ENCODE measurements at places on chromosomes 6 and 20.

- DNase-seq: no peak
These were observed 121.0 kb downstream of the SASH1 start for GRCh38 chr6:148463671-148464070.

DNA sequence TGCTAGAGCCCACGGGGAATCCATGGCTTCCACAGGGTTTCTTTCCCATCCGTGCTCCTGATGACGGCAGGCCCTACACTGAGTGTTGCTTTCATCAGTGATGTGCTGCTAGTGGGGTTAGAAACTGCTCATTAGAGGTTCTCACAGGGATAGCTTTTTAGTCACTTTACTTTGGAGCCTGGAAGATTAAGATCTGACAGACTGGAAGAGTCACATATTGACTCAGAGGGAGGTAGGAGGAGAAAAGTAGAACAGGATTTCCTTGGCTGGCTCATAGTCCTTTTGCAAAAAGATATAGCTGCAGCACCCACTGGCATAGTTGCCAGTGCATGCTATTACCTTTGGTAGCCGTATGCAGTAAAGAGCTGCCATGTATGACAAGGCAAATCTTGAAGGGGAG is 890.3 kb downstream of the C6orf118 start:
- no peak for DNase-seq

- DNase-seq: no peak
These were observed 3.2 kb upstream of the TREML2 start for GRCh38 chr6:41204156-41204555.

- DNase-seq: no peak
These were observed 141.7 kb downstream of the TMEM242 start for GRCh38 chr6:157181649-157182048.

GRCh38 chr6:15517600-15517999 is 145.2 kb downstream of the DTNBP1 start:
- no peak for DNase-seq

GRCh38 chr6:56668158-56668557 is 25.5 kb upstream of the DST start:
- no peak for DNase-seq

DNA sequence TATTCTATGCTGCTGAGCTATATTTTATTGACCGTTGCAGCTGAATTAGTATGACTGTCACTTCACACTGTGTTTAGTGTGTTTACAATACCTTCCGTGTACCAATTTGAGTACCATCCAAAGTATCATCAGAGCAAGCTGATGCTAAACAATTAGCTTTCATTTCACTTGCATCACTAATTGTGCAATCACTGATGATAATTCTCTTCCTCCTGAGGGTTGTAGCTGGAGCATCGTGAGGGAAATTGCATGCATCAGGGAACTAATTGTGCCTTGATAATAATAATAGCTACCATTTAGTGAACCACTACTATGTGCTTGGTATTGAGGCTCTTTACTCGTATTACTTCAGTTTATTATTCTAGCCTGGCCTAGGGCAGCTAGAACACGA is 384.8 kb upstream of the SOX4 start:
- no peak for DNase-seq

DNA sequence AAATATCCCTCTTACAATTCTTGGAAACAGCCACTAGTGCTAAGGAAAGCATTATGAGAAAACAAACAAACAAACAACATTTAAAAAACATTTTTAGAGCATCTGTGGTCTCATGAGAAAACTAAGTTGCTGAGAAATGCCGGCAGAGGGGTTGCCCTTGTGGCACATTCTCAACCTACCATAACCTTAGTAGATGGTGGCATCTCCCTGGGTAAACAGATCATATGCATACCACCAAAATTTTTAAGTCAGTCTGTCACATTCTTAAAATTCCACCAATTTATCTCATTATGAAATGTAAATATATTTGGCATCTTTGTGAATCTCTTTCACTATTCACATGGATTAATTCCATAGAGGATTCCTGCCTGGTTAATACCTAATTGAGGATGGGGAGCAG is 575.7 kb upstream of the MARCKS start:
- DNase-seq: no peak

- DNase-seq: no peak
These were observed 22.7 kb upstream of the FRMD1 start for GRCh38 chr6:168101590-168102314.

DNA sequence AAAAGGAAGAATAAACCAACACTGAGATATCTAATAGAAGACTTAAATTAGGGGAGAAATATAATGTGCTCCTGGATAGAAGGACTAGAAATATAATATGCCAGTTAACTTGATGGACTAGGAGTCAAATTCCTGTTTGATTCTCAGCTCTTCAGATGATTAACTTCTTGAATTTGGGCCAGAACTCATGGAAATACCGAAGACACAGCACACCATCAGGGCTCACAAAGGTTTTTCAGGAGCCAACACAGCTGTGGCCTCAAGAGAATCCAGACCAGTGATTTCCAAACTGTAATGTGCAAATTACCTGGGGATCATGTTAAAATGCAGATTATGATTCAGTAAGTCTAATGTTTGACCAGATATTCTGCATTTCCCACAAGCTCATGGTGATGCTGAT is 33.8 kb upstream of the LRRC1 start:
- DNase-seq: no peak

GRCh38 chr20:36298061-36298460 is 8.1 kb upstream of the DLGAP4 start:
- DNase-seq: no peak

- DNase-seq: no peak
These were observed 163.2 kb upstream of the TSHZ2 start for GRCh38 chr20:52809003-52809402.

GRCh38 chr20:36128463-36129159 is 25.9 kb upstream of the EPB41L1 start:
- DNase-seq: no peak

DNA sequence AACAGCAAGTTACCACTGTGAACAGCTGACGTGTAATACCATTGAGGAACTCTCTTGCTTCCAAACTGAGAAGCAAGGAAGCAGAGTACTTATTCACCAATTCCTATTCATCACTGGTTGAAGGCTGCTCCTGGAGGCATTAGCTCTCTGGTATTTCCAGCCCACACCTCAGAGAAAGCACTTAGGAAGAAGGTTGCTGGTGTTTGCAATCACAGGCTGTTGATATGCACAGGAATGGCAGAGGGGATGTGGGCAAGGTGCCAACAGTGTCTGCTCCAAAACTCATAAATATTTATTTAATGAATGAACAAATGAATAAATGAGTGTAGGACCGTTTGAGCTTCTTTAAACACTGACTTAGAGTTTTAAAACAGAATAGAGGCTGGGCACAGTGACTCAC is 6.9 kb upstream of the RRBP1 start:
- DNase-seq: no peak

DNA sequence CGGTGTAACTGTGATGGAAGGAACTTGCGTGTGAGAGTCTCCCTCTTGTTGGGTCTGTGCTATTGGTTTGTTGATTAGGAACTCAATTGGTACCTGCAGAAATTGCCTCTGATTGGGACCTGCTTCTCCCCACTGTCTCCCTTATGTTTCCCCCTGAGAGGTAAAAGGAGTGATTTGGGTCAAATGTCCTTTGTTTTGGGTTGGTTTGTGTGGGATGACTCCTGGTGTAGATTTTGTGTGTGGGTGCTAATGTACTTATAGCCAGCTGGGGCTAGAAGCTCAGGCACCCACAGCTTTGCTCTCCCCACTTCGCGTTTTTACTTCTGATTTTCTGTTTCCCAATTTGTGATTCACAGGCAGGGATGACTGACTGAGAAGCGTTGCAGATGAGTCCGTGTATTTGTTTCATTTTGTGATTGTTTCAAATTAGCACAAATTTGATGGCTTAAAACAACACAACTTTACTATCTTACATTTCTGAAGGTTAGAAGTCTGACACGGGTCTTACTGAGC is 79.1 kb downstream of the UTRN start:
- DNase-seq: no peak

DNA sequence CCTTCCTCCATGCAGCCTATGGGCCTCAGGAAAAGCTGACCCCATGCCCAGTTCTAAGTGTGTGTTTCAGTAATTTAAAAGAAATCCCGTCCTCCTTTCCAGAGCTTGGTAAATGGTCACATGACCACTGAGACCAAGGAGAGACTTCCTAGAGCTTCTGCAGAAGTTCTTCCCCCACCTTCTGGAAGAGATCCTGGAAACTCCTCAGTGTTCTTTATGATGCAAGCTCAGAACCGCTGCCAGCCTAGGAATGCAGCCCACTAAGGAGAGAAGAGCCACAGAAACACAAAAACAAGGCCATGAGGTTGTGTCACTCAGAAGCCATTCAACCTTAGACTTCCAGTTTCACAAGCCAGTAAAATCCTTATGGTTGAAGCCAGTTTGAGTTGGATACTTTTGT is 348.4 kb downstream of the TPBG start:
- no peak for DNase-seq

- no peak for DNase-seq
These were observed 123.1 kb downstream of the MRPL14 start for GRCh38 chr6:44004136-44004535.

GRCh38 chr6:157089258-157089657 is 234.1 kb downstream of the TMEM242 start:
- DNase-seq: no peak

GRCh38 chr6:85684133-85684808 is 41.6 kb upstream of the SYNCRIP start:
- no peak for DNase-seq

DNA sequence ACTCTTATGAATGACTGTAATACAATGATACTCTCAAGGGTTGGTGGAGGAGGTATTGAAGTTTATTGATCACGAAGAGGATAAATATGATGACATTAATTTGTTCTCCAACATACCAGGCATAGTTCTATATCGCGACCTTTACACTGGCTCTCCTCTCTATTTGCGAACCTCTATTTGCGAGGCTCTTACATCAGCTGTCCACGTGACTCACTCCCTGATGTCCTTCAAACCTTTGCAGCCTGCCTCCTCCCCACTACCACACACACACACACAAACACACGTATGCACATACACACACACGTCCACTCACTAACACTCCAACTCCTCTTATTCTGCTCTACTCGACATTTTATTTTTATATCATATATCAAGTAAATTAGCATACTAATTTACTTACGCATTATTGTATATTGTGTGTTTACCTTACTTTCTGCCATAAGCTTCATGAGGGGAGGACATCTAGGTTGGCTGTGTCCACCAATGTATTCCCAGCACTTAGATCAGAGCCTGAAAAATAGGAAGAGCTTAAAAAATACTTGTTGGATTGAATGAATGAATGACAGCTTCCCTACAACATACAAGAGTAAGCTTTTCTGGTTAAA is 53.3 kb upstream of the TNFRSF21 start:
- no peak for DNase-seq

GRCh38 chr6:148720897-148721296 is 25.9 kb upstream of the UST start:
- DNase-seq: no peak

DNA sequence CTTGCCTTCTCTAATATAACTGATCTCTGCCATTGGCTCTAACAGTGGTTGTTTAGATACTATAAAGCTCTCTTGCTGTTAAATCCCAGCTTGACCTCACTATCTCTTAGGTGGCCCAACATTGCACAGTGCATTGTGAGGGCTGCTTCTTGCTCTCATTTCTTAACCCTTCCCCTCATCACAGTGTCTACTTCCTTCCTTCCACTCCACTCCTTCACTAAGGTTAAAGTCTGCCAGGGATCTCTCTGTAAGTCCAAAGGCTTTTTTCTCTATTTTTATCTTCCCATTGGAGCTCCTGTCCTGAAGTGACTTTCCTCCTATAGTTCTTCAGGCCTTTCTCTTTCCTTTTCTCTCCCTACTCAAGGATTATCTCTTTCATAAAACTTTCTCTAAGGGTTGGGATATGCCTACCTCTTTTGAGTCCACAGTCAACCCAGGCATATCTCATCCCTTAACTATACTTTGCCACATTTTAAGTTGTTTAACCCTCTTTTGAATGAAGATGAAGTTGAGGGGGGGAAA is 4.0 kb upstream of the TBC1D22B start:
- no peak for DNase-seq

DNA sequence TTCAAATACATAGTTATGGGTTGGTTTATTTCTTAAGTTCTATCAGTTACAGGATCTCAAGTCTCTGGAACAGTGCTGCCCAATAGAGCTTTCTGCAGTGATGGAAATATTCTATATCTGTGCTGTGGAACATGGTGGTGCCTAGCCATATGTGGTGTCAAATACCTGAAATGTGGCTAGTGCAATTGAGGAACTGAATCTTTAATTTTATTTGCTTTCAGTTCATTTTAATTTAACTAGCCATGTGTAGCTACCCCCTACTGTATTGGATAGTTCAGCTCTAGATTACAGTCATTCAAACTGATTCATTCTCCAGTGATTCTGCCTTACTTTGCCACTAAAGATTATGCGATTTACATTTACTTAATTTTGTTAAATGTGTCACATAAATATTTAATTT is 503.2 kb downstream of the CDKAL1 start:
- DNase-seq: no peak

DNA sequence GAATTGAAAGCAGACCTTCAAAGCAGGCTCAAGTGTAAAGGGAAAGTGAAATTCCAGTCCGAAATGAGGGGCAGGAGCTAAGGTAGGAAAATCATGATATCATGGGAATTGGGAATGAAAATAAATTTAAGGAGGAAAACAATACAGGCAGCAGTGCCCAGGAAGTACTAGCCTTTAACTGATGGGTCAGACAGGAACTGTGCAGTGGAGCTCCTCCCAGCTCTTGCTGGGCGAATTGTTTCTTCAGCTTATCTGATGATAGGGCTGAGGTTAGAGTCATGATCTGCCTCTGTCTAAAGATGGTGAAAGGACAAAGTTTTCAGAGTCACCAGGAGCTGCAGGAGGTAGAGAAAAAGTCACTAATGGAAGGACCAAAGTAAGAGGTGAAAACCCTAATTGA is 457.9 kb upstream of the PTCHD4 start:
- no peak for DNase-seq

GRCh38 chr20:22370137-22370536 is 214.2 kb downstream of the FOXA2 start:
- DNase-seq: no peak

DNA sequence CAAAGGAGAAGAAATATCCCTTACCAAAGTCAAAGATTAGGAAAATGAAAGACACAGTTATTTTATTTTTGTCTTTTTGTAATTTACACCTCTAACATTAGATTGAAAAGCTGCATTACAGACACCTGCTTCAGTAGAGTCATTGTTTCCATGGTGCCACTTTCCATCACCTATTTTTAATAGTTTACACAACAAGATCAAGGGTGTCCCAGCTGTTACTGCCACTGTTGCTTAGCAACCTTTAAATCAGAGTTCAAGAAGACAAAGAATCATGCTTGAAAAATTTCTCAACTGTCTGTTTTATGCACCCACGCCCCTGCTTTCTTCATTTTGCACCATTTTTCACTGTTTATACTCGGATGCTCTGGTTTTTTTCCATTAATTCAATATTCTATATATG is 668.2 kb upstream of the GJE1 start:
- DNase-seq: no peak

GRCh38 chr20:17683218-17684076 is 1.4 kb upstream of the RRBP1 start:
- DNase-seq: no peak

DNA sequence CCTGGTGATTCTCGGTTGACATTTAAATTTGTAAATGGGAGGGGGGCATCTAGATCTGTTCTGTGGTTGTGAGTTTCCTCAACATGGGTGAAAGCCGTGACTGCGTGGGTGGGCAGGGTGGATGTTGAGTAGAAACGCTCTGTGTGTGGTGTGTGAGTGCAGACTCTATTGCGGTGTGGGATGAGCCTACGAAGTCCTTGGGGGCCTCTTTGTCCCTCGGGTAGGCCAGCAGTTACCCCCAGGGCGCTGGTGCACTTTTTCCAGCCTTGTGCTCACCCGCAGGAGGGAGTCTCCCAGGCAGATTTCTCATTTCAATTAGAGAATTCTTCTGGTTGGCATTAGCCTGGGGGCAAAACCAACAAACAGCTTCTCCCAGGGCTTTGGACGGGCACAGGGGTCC is 10.6 kb downstream of the TOX2 start:
- DNase-seq: no peak
